ENCODE measurements at places on chromosomes 2 and 18. TPM values are rescaled to one million over a fixed set of nuclear protein-coding genes. Genes with fewer than 3 reads are reported as not detected.
A peak's percentile ranks its signal among the peaks of the same experiment; 100 is the strongest.

DNA sequence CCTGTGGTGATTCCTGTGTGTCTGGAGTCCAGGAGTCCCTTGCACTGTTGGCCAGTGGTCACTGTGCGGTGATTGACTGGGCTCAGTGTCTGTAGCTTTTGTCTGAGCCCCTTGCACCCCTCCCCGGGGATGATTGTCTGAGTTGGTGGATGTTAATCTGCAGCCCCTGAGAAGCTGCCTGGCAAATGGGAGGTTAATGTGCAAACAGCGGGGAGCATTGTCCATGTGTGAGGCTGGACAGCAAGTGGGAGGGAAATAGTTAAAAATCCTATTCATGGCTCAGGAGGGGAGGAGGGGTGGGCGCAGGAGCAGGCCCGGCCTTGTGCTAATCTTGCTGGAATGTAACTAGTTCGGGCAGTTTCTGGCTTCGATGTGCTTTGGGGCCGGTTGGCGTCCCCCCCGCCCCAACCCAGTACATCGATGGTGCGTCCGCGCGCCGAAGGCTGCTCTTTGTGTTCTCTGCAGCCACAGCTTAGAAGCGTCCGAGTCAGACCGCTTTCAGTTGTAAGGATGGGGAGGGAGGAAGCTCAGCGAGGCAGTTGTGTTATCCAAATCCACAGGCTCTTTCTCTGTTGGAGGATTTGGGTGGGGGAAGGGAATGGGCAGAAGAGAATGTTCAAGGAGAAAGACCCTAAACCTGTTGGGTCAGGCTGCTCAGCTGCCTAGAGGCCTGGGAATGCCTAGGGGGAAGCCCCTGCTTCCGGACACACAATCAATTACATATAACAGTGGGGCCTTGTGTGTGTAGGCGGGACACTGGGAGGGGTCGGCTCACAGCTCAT is 71.8 kb downstream of the TGOLN2 start:
- peak; percentile 64 for DNase-seq

DNA sequence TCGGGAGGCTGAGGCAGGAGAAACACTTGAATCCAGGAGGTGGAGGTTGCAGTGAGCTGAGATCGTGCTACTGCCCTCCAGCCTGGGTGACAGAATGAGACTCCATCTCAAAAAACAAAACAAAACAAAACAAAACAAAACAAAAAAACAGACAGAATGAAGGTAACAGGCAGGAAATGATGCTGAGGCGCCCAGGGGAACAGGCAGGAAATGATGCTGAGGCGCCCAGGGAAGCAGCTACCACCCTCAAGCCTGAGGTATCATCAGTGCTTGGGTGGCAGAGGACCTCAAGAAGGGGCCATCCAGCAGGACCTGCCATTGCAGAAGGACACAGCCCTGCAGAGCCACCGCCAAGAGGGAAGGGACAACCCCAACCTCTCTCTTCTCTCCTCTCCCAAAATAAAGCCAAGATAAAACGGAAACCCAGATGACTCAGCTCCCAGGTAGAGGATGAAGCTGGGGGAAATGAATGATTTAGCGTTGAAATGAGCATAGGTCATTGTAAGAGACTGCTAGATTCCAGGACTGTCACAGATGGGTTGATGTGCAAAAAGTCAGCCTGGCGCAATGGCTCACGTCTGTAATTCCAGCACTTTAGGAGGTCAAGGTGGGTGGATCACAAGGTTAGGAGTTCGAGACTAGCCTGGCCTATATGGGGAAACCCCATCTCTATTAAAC is 19.3 kb downstream of the SOWAHC start:
- DNase-seq, result no peak

DNA sequence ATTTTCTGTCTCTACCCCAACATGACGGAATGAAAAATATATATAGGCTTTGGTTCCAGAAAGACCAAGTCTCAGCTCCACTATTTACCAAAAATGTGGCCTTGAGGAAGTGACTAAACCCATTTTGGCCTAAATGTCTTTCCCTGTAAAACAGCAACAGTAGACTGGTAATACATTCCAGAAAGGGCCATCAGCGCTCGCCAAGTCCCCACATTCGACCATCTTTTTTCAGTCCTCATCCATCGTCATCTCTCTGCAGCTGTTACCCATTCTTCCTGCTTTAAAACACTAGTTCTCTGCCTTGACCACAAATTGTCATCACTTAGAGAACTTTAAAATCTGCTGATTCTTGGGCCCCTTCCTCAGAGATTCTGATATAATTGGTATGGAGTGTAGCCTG is 183.8 kb upstream of the CTAGE1 start:
- DNase-seq, result no peak

The C1GALT1C1L gene
- 0.96 TPM for total RNA-seq

DNA sequence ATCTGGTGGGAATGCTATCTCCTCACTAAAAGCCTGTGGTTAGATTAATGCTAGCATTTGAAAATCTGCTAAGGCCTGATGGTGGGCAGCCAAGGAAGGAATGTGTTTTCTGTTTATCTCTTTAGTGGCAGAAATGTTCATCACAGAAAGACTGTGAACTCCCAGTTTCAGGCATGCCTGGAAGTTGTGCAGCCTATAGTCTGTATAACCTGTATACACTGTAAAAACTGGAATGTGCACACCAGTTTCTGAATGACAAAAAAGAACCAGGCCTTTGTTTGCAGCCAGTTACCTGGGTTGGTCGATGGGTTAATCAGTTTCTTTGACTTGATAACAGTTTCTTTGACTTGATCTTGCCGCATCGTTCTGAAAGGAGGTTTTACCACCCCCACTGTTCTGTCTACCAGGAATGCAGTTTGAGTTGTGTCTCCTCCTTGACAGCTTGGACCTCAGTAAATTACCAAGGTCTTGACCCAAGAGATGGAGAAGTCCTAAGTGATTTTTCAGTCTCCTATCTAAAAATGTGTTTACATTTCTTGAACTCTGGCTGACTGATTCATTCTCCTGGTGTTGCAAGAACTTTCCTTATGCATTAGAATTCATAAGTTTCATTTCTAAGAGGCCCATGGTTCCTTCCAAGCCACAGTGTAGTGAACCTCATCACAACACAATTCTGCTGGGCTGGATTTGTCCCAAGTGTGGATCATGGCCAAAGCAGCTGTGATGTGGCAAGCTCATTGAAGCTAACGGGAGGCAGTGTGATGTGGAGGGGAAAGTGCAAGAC is 62.2 kb downstream of the KIAA2012 start:
- peak; percentile 70 for DNase-seq

- no peak for DNase-seq
Observed at GRCh38 chr18:23260926-23261590, 125.8 kb downstream of the CABLES1 start.

The CDH20 gene
- not detected for total RNA-seq

- peak; percentile 69 for DNase-seq
Observed at GRCh38 chr2:101109451-101110118, 41.6 kb downstream of the TBC1D8 start.

GRCh38 chr2:164860694-164861042 is 19.0 kb upstream of the COBLL1 start:
- DNase-seq, result no peak

The C2orf80 gene
- total RNA-seq, result not detected
